ENCODE measurements at places on chromosomes 1 and 21. TPM values are rescaled to one million over a fixed set of nuclear protein-coding genes. Genes with fewer than 3 reads are reported as not detected.
A peak's percentile ranks its signal among the peaks of the same experiment; 100 is the strongest.

- no peak for DNase-seq
These were observed 125.1 kb upstream of the FGGY start for GRCh38 chr1:59171788-59172187.

GRCh38 chr1:13732971-13733667 is 33.1 kb downstream of the PRDM2 start:
- DNase-seq: no peak

DNA sequence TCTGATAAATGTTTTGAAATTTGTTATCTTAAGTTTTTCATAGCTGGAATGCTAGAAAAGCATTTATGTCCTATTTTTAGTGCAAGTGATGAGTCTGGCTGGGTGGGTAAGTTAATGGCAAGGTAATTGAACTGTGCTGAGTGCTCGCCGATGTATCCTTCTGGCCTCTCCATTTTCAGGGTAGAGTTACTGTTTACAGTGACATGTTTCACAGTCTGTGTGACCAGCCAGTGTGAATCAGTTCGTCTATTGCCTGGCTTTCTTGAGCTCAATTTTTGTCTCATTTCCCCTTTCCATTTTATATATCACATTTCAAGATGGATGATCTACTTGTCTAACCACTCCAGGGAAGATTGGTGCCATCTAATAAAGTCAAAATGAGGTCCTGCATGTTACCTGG is 44.1 kb downstream of the ITSN1 start:
- DNase-seq: no peak

Gene ESPN
- 0.96 TPM for total RNA-seq

GRCh38 chr1:145947551-145947950 is 10.3 kb downstream of the LIX1L start:
- DNase-seq: no peak

Gene SPRR2A
- not detected for total RNA-seq

- no peak for DNase-seq
These were observed 345.6 kb downstream of the NPHP4 start for GRCh38 chr1:5646486-5647149.

Gene CA14
- 54.4 TPM for total RNA-seq

DNA sequence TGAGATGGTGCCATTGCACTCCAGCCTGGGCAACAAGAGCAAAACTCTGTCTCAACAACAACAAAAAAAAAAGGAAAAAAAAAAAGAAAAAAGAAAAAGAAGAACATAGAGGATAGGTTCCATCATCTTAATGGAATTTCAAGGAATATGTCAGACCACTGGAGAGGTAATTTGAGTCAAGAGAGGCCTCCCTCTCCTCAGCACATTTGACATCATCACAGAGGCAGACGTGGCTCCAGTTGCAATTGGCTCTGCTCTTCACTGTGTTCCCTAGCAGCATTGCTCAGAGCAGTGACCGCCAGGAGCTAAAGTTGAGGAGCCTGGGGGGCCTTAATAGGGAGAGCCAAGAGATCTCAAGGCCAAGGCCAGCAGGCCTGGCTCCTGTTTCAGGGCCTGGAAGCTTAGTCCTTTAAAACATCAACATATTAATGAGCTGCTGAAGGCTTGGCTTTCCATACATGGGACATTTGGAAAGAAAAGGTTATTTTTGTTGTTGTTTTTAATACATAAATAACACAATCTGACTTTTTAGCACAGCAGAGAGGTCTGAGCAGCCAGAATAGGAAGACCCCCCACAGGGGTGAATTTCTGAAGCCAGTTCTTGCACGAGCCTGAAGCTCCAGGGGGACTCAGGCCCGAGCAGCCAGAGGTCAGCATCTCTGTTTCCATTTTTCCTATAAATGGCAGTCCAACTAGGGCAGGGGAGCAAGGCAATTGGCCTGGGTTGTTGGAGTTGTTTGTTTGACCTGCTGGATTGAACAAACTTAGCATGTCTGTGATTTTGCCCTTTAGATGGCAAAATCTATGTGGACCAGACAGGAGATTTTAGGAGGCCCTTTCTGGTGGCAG is 118.3 kb upstream of the FGGY start:
- no peak for DNase-seq

- DNase-seq: no peak
These were observed 9.7 kb upstream of the CTSS start for GRCh38 chr1:150775276-150775675.

- DNase-seq: no peak
These were observed 1.1 kb upstream of the MARCKSL1 start for GRCh38 chr1:32336963-32337675.

DNA sequence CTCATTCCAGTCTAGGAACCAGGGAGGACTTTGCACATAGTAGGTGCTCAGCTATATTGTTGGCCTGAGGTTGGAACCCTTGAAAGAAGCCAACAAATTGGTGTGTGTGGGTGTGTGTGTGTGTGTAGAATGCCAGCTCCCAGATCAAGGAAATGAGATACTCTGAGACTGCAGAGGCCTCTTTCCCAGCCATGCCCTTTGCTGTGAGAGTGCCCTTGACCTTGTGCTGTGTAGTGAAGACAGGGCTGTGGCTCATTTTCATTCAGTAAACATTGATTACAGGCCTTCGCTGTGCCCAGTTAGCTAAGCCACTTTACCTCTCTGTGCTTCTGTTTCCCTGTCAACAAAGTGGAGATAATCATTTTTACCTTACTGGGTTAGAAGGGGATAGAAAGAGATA is 3.2 kb downstream of the CYP4B1 start:
- no peak for DNase-seq

GRCh38 chr1:2965676-2966075 is 55.6 kb upstream of the ACTRT2 start:
- DNase-seq: no peak

GRCh38 chr1:64163970-64164369 is 39.5 kb upstream of the UBE2U start:
- peak; percentile 59 for DNase-seq

- no peak for DNase-seq
These were observed 124.3 kb upstream of the GADD45A start for GRCh38 chr1:67560580-67561255.

- no peak for DNase-seq
These were observed 381.7 kb upstream of the VAMP3 start for GRCh38 chr1:7389201-7389905.

Gene SYCP1
- total RNA-seq: not detected

Gene CR1L
- not detected for total RNA-seq

Gene SEMA6C
- total RNA-seq: 1.1 TPM
